ENCODE measurements at places on chromosomes 3 and 15.

GRCh38 chr15:24772686-24773373 lies 97.3 kb downstream of the NPAP1 start:
- peak; percentile 65 for DNase-seq

DNA sequence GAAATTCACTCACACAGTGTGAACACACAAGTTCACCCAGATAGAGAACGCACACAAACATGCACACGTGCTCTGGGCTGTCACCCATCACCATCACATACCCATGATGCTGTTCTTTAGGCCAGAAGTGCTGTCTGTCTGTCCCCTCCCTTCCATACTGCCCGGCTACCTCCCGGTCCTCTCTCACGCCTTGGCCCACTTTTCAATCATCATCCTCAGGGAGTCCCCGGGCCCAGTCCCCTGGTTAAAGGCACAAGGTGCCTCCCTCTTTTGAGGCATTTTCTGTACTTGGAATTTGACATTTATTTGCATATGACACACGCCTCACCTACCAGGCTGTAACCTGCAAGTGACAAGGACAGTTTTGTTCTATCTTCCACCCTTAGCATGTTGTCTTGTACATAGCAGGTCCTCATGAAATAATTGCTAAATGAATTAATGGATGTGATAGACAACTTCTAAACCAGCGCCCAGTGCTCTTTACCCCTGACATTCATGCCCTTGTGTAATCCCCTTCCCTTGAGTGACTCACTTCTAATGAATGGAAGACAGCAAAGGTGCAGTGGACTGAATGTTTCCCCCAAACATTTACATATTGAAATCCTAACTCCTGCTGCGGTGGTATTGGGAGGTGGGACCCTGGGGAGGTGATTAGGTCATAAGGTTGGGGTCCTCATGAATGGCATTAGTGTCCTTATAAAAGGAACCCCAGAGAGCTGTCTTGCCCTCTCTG lies 73.9 kb upstream of the ADPGK start:
- DNase-seq, result no peak

DNA sequence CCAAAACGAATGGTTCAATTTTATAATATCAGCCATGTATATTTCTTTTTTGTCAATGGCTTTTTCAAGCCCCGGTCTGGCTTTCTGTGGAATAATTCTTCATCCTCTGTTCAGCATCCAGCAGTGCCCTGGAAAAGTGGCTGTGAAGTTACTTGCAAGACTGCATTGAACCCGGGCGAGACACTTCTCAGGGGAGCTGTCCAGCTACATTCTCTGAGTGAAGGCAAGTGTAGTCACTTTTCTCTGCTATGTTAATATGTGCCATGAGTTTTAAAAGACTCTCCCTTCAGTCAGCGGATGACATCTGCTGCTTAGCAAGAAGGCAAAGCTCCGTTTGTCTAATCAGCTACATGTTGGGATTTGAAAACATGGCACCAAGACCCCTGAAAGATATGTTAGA lies 81.3 kb upstream of the RGMA start:
- DNase-seq, result no peak

DNA sequence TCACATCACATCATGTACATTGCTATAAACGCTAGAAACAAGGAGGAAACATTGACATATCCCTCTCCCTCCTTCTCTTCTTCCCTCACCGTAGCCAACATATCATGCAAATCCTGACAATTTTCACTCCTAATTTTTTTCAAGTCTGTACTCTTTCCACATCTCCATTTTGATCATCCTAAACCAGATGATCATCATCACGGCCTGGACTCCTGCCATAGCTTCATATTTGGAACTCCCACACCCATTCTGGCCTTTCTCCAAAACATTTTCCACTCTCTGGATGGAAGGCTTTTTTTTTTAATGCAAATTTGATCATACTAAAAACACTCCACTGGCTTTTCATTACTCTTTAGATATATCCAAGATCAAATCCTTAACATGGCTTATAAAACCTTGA lies 248.0 kb upstream of the CNTN3 start:
- DNase-seq, result peak; percentile 3

DNA sequence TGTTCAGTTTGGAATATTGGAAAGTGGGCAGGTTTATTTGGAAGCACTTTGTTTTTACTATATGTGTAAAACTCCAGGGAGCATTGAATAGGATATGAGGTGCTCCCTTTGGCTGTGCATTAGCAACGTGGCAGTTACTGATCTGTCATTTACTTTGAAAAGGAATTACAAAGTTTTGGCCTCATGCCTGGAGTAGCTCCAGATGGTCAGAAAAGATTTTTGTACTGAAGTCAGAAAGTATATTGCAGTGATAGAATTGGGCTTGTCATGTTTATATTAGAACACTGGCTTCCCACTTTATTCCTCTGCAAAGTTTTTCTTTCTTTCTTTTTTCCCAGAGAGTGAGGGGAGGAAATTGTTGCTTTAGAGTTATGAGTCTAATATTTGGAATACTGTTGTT lies 26.1 kb downstream of the FNDC3B start:
- DNase-seq, result peak; percentile 76

DNA sequence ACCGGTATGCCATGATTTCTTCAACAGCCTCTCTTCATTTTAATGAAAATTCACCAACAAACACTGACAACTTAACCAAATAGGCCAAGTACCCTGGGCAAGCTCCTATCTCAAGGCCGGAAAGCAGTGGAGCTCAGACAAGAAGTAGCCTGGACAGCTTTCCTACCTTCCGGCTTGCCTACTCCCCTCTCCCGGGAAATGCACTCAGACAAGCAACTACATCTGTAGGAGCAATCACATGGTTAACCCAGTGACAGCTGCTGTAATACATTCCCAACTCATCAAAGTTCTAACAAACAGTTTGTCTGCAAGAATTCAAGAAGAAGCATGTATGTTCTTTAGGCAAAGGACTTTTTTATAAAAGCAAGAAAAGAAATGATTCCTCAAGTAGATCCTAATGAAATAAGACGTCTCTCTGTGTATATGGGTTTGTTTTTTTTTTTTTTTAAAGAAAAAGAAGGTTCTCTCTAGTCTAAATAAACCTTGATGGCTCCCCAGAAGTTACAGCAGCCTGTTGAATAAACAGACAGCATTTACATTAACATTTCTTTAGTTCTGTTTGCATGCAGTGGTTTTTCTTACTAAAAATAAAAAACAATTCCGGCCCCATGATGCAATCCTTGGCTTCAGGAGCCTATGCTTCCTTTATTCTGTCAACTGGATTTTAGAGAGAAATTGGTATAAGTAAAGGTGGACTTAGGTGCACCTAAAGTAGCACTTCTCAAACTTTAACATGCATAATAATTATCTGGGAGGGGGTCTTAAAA lies 278.7 kb downstream of the NEK10 start:
- peak; percentile 14 for DNase-seq

DNA sequence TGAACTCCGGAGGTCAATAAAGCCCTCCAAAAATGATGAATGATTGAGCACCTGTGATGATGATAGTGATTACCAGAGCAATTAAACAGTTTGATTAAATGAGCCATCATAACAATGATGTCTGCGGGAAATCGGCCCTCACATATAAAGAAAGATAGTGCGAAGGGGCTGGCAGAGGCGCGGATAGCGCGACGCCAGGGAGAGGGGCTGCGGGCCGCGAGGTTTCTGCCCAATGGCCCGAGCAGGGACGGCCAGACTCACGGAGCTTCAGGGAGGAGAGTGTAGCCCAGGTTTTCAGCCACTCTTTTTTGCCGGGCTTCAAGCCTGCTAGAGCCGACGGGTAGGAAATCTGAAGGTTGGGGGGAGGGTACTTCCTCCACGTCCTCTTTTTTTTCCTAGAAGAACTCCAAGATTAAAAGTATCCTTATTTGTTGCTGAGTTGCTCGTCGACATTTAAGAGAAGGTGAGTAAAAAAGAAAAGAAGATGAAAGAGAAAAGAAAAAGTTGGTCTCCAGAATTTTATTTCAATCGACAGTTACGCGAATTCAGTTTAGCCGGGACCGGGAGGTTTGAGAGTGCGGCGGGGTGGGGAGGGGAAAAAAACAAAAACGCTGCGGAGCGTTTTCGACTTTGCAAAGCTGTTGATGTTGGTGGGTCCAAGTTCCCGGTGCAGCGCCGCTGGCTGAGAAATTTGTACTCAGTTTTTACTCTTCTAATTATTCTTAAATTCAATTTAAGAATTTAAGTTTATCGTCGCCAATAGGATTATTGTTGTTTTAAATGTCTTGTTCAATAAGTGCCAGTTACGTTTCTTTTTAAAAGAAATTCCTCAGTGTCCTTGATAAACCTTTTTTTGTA lies 2.2 kb upstream of the MEIS2 start:
- peak; percentile 51 for DNase-seq

GRCh38 chr3:61505197-61505596 lies 56.2 kb upstream of the PTPRG start:
- DNase-seq, result peak; percentile 3

All from EH (cell line).